NCI-H187 treated with DMSO at 0.1 percent for 48 hours (cell line): ENCODE measurements at places on chromosomes 3 and 15.
A peak's percentile ranks its signal among the peaks of the same experiment; 100 is the strongest.

- no peak for DNase-seq
Measured at GRCh38 chr3:177687291-177687690, 490.0 kb upstream of the TBL1XR1 start.

- DNase-seq, result no peak
Measured at GRCh38 chr15:28974142-28974541, 88.4 kb downstream of the APBA2 start.

DNA sequence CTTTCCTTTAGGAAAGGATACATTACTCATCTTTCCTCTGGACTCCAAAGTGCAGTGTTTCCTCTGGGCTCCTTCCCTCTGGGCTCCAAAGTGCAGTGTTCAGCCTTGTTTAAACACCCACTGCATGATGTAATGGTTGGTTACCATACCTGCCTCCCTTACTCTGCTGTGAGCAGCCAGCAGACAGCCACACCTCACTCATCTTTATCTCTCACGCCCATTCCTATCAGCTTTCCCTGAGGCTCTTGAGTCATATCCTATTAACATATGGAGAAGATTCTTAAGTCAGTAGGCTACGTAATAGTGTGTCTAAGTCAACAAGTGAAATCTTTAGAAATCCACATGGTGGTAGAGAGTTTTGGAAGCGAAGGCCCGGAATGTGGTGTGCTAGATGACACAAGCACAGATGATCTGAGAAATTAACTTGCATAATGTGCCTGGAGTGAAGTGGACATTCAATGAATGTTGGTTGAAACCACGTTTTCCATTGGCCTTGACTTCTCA, 97.2 kb upstream of the CTNNB1 start:
- DNase-seq, result no peak

DNA sequence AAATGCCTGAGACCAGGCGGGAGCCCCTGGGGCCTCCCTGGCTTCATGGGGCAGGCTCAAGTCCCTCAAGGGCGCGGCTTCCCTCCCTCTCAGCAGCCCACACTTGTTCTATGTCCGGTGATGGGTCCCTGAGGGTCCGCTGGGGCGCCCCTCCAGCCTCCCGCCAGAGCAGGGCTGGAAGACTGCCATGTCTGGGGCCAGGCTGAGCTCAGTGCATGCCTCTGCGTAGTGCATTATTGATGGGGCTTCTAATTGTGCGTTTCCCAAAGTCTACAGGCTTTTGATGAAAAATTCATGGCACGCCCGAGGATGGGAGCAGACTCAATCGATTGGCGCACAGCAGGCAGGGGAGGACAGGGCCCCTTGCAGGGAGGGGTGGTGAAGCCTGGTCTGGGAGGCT, 51.3 kb downstream of the CYP11A1 start:
- DNase-seq, result no peak

DNA sequence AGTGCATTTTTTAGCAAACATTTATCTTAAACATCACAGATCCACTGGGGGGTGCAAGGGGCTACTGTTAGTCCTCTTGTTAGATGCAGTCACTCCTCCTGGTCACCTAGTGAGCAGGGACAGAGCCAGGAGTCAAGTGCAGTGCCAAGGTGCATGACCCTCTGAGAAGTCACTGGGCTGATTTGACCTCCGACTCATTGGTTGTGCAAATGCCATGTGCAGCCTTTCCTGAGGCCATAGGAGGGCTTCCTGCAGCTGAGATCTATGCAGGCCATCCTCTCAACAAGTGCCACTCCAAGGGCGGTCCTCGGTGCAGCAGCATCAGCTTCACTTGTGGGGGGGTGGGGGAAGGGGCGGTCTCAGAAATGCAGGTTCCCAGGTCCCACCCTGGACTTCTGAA, 60.2 kb downstream of the GPD1L start:
- no peak for DNase-seq

GRCh38 chr15:49169880-49170597, at the start of gene GALK2:
Gene GALK2 (plus strand): TSS chr15:49170247. CDS start chr15:49170323, 76 bp downstream.
- DNase-seq, result peak; percentile 56

GRCh38 chr3:128231606-128232005, 78.3 kb downstream of the EEFSEC start:
- DNase-seq, result no peak

DNA sequence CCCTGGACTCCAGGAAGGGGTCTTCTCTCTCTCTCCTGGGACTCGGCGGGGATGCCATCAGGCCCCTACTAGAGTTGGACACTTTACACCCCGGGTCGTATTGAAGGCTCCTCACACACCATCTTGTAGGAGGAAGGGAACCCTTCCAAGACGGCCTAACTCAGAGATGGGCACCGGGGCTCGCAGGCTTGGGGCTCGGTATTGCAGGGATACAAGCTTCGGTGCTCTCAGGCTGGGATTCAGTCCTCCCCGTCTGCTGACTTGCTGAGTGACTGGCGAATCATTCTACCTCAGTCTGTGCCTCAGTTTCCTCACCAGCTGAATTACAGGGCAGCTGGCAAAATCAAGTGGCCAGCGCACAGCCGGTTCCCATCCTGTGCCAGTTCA, 419 bp upstream of the CALML4 start:
- no peak for DNase-seq

GRCh38 chr3:129662191-129662608, 55.7 kb upstream of the PLXND1 start:
- no peak for DNase-seq

DNA sequence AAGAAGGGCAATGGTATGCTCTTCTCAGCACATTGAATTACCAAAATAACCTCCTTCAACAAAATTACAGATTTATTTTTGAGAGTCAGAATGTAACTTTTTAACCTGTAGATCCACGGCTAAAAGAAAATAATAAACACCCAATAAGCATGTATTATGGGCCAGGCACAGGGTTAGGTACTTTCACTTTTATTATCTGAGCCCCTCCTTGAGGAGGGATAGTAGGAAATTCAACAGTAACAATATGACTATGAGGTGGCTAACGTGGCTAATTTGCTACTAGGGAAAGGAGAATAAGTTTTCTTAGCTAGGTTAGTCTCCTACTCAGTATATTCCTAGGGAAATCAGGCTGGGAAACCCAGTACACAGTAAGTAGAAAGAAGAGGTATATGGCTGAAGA, 306.9 kb downstream of the GAP43 start:
- no peak for DNase-seq

DNA sequence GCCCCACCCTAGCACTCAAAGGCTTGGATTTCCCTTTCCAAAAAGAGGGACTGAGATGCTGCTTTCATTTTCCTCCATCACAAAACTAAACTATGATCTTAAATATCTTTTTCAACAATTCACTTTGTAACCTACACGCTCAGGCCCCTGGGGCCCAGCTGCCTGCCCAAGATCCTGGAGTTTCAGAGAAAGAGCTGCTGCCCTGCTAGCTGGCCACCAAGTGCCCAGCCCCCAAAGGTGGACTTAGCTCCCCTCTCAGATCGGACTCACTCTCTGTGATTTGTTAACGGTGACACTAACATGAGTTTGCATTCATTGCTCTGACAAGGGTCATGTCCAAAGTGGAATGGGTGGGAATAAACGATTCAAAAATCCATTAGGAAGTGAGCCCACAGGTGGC, 119.6 kb upstream of the SMAD3 start:
- DNase-seq, result no peak

- DNase-seq, result no peak
Measured at GRCh38 chr3:178099274-178099673, 437.0 kb upstream of the KCNMB2 start.

- DNase-seq, result no peak
Measured at GRCh38 chr3:105365081-105365390, 1.7 kb upstream of the ALCAM start.

GRCh38 chr15:25248583-25249235, 190.1 kb downstream of the UBE3A start:
- DNase-seq, result no peak

- DNase-seq, result no peak
Measured at GRCh38 chr15:78938658-78939488, 6.0 kb downstream of the CTSH start.

DNA sequence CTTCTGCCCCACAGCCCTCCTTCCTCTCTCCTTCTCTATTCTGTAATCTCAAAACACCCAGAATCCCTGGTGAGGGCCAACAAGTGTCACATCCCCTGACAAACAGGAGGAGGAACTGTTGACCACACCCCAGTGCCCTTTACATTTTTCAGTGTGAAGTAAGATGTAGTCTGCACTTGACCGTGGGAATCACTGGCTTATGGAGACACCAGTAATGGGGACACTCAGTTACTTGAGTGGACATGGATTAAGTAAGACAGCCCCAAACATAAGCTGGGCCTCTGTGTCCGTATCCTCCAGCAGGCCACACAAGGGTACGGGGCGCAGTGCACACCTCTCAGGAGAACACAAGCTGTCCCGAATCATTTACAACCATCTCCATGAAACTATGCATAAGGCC, 28.4 kb upstream of the LIMD1 start:
- no peak for DNase-seq

- DNase-seq, result no peak
Measured at GRCh38 chr3:132090921-132091320, 56.1 kb upstream of the CPNE4 start.

- no peak for DNase-seq
Measured at GRCh38 chr3:155302481-155302880, 9.0 kb upstream of the STRIT1 start.

DNA sequence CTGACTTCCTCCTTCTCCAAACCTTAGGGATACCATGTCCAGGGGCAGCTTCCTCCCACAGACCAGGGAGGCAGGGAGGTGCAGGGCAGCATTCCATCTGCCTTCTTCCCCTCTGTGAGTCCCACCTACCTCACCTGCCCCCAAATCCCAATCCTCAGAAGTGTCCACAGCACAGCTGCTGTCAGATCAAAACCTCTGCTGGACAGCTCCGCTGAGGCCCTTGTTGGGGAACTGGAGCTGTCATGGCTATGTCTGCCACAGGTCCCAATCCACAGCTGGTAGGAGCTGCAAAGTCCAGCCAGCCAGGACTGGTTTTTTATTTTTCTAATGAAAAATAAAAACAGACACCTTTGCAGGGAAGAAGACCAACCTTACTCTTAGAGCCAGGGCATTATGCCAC, 40.7 kb upstream of the TBC1D21 start:
- DNase-seq, result no peak

DNA sequence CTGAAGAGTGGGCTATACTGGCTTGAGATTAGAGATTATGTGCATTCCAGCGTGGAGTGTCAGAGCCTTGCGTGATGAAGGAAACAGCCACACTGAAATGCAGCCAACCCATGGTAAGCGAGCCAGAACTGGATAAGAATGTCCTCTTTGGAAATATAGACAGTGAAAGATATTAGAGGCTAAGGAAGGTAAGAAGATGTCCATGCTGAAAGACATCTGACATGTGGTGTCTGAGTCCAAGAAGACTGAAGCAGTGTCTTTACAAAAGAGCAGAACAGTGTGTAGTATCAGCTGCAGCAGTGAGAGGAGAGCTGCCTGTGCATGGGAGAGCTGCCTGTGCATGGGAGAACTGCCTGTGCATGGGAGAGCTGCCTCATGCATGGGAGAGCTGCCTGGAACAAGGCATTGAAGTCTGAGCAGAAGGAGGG, 672.2 kb downstream of the DIPK2A start:
- DNase-seq, result no peak

- no peak for DNase-seq
Measured at GRCh38 chr3:129663045-129663446, 56.6 kb upstream of the PLXND1 start.

DNA sequence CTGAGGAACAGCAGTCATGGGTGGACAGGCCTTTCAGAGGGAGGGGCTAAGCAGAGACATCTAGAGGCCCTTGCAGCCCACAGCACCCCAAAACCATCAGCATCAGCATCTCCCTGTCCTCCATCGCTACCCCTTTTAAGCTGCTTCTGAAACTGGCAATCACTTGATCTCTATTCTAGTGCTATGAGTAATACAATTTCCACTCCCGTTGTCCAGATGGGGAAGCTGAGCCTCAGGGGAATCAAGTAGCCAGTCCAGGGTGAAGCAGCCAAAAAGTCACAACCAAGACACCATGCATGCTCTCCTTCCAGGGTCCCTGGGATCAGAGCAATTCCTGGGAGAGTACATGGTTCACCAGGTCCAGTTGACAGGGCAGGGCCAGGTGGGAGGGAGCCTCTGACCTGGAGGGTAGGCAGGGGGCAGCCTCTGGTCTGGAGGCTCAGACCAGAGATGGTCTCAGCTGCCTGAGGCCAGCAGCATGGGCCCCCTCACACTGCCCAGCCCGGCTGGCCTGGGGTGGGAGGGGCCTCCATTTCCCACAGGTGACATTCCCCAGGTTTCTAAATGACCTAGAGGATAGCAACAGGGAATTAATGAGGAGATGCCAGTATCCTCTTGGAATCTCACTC, 30.0 kb downstream of the KLHL25 start:
- no peak for DNase-seq

- DNase-seq, result no peak
Measured at GRCh38 chr3:14319654-14320182, 82.7 kb upstream of the SLC6A6 start.

- no peak for DNase-seq
Measured at GRCh38 chr3:159904455-159904854, 84.2 kb upstream of the IL12A start.

- DNase-seq, result no peak
Measured at GRCh38 chr15:89827829-89828228, 13.2 kb upstream of the ANPEP start.

DNA sequence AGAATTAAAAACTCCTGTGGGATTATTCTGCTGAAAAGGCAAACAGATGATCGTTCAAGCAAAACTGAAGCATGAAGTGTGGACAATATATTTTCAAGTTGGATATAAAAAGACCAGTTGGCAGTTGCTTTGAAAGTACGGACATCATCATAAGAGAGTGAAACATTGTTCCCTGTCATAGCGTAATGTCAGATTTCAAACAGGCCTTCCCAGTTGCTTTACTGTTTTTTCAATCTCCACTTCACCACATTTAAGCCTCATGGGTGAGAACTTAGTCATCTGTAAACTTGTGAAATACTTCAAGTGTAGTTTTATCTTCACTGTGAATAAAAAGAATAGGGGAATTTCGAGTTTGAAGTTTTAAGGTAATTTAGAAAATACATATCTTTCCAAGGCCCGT, 435.1 kb upstream of the CNTN3 start:
- DNase-seq, result no peak

- no peak for DNase-seq
Measured at GRCh38 chr3:107411056-107411455, 33.8 kb downstream of the CCDC54 start.

DNA sequence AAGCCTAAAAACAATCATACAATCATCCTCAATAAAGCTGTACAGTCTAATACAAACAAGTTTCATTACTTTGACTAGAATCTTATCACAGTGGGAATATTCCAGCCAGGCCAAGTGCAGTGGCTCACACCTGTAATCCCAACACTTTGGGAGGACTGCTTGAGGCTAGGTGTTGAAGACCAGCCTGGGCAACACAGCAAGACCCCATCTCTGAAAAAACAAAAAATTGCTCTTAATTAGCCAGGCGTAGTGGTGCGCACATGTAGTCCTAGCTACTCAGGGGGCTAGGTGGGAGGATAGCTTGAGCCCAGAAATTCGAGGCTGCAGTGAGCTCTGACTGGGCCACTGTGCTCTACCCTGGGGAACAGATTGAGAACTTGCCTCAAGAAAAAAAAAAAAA, 3.3 kb downstream of the RPN1 start:
- DNase-seq, result no peak

GRCh38 chr15:71392861-71393283, 277.6 kb downstream of the THSD4 start:
- DNase-seq, result no peak
